ENCODE measurements at places on chromosomes 16 and 17.

DNA sequence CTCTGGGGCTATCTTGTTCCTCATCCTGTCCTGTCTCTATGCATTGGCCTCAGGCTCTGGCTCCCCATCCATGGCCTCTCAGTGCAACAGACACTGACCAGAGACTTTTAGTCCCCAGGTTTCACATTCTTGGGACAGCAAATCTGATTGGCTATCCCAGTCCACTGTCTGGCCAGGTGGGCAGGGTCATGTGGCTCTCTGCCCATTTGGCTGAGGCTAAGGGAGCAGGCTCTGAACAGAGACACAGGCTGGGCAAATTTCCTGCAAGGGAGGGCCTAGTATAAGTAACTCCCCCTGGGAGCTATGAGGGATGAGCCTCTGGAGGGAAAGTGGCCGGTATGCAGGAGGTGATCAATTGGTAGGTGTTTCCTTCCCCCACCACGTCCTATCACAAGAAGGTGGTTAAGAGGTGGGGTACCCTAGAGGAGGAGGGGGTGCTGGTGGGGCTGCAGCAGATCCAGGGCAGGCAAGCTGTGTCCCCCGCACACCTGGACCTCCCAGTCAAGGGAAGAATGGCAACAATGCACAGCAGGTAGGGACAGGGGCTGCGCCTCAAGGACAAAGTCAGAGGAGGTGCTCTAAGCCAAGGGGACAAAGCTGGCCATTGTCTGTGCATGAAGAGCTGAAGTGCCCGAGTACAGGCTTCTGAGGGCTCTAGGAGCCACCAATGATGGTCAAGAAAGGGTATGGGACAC is 13.2 kb downstream of the XYLT2 start:
- no peak for DNase-seq

GRCh38 chr17:58032691-58033415 is 25.8 kb upstream of the SRSF1 start:
- DNase-seq, result no peak

DNA sequence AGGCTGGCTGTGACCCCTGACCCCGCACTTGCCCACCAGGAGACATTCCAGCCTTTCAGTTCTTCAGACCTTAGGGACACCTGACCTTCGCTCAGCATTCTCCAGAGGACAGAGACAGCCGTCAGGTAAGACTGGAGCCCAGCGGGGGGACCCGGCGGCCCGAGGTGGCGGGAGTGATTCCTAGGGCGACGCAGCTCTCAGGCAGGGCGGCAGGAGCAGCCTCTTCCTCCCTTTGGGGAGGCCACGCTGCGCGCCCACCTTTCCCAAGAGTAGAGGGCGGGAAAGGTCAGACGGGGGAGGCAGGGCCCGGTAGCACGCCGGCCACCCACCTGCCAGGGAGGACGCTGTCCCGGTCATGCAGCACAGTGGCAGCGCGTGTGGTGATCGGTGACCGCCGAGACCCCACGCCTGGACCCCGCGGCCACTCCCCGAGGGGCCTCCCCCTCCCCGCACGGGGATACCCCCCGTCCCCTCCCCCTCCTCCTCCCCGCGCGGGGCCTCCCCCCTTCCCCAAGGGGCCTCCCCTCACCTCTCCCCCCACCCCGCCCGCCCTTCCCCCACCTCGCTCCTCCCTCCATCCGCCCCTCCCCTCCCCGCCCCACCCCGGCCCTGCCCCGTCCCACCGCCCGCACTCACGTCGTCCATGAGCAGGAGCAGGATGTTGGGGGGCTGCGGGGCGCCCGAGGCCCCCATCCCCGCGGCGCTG is 472 bp downstream of the GALNS start:
- DNase-seq, result no peak

DNA sequence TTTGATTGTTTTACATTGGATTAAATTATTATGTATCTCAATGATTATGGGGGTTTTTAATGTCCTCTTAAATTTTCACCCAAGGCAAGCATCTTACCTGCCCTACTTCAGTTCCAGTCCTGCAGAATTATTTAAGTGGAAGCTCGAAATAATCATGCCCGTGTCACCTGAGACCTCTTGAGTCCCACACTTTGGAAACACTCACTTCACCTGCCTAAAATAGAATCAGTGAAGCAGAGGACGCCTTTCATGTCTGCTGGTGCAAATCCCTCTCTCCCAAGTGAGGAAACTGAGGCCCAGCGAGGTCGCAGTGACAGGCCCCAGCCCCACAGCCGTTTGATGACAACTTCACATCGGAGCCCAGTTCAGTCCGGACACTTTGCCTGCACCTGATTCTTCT is 284.6 kb downstream of the C16orf95 start:
- DNase-seq, result no peak

DNA sequence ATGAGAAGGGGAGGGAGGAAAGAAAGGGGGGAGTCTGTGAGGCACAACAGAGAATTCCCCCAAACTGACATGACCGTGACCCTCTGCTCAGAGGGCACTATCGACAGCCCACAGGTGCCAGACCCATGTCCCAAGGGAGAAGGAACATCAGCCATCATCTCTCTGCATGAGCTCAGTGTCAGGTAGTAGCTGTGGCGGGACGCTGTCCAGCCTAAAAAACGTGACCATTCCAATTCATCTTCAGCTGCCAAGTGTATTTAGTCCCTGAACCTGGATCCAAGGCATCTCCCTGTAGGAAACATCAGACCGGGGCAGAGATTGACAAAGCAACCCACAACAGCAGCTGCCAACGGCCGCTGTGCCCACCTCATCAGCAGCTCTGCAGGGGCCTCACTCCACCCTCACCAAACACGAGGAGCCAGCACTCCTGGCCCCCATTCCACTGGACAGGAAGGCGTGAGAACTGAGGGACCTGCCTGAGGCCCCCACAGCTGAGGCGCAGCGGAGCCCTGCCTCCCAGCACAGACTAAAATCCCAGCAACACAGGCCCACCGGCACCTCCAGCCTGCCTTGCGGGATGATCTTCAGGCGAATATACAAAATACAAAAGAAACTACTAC is 8.6 kb downstream of the TAF1C start:
- DNase-seq, result no peak

GRCh38 chr16:88886845-88887521 is 20.5 kb upstream of the PABPN1L start:
- DNase-seq, result peak; percentile 5

DNA sequence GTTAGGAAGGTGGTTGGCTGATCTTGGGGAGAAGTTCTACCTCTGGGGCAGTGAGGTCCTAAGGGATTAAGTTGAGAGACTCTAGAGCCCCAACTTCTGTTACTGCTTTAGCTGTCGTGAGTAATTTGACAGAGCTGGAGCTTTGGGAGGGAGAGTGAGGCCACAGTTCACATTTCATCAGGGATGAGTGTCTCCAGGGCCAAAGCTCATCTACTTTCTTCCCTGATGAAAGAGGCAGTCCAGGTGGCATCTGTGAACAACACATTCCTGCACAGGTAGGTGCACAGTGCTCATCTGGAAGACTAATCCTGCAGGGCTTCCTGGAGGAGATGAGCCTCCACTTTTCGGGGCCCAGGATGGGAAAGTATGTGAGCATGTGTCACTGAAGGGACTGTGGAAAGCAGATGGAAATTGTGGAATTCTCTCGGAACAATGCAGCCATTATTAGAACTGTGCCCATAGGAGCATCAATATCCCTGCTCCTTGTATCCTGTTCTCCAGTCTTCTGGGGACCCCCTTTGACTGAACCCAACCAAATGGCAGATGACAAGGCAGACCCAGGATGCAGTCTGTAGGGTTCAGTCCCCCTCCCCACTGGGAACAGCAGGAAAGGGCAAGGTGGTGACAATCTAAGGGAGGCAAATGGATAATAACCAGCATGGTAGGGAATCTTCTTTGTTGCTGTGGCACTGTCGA is 9.0 kb downstream of the DYNLL2 start:
- no peak for DNase-seq

- DNase-seq, result no peak
Measured at GRCh38 chr17:66647391-66647983, 187.4 kb upstream of the CACNG5 start.

DNA sequence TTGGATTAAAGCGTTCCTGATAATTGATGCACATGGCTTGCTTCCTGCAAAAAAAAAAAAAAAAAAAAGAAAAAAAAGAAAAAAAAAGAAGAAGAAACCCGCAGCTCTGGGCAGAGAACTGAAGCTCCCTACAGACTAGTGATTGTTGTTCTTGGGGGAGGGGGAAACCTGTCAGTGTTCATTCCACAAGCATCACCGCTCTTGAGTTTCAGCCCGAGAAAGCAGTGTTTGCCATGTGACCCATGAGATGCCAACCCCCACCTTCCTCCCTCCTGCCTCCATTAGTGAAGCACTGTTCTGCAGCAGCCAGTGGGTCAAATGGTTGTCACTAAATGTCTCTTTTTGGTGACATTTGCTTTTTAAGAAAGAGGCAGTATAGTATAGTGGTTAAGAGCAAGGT is 1.7 kb downstream of the USP43 start:
- DNase-seq, result no peak

DNA sequence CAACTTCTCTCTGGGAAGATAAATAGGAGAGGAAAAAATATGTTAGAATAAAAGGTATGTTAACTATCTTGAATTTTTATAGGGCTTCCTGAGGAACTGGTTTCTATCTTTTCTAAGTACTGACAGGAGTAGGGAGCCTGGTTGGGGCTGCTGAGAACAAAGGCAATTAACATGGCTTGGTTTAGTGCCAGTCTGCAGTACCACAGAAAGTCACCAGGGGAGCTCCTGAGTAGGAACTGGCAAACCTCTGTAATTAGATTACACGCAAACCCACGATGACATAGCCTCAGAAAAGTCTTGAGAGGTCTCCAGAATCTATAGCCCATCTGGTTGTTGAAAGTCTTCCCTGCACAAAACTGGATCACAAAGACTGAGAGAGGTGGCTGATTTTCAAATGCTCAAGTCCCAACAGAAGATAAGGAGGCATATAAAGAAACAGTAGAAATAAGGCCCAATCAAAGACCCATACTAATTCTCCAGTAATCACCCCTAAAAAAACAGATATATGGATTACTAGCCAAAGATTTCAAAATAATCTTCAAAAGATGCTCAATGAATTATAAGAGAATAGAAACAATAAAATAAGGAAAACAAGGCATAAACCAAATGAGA is 11.7 kb upstream of the CNTNAP4 start:
- no peak for DNase-seq

- DNase-seq, result no peak
Measured at GRCh38 chr16:89957216-89957785, 8.7 kb downstream of the DEF8 start.

DNA sequence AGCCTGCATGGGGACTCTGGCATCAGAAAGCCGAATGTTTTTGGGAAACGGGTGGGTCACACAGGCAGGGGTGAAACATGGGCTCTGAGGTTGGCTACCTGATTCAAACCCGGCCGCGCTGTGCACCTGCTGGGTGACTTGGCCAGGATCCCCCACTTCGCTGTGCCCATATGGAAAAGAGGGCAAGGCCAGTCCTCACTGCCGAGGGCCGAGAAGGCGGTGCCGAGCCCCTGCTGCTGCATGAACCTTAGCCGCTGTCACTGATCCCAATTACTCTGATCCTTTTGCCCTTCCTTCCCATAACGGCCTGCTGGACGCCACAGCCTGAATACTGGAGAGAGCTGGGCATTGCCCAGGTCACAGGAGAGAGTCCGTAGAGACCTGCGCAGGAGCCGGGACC is 17.7 kb downstream of the KDM8 start:
- no peak for DNase-seq

- DNase-seq, result peak; percentile 9
Measured at GRCh38 chr16:46649588-46650253, 28.5 kb upstream of the SHCBP1 start.

- DNase-seq, result peak; percentile 57
Measured at GRCh38 chr17:46977348-46977747, 1.7 kb downstream of the RPRML start.

- no peak for DNase-seq
Measured at GRCh38 chr16:23967775-23968174, 132.0 kb downstream of the PRKCB start.

GRCh38 chr17:7887038-7887481 is 1.5 kb upstream of the CHD3 start:
- DNase-seq, result no peak

GRCh38 chr16:67301080-67301782 is 21.9 kb downstream of the PLEKHG4 start:
- no peak for DNase-seq

GRCh38 chr17:40075942-40076498 is 13.3 kb downstream of the THRA start:
- DNase-seq, result no peak

- DNase-seq, result no peak
Measured at GRCh38 chr17:42586514-42587230, 9.1 kb upstream of the PSMC3IP start.
